Urinary bladder (tissue), 4 donors: ENCODE measurements at places on chromosomes 5 and 9. TPM values are rescaled to one million over a fixed set of nuclear protein-coding genes. Genes with fewer than 3 reads are reported as not detected.

The IFNK gene
- not detected for polyA plus RNA-seq

The HMCN2 gene
- polyA plus RNA-seq, result 14.6 TPM

The PCDHA10 gene
- 0.13 TPM for polyA plus RNA-seq

The CYSTM1 gene
- 65.2 TPM for polyA plus RNA-seq

- DNase-seq, result no peak
Observed at GRCh38 chr5:175519006-175519405, 40.6 kb downstream of the SFXN1 start.

DNA sequence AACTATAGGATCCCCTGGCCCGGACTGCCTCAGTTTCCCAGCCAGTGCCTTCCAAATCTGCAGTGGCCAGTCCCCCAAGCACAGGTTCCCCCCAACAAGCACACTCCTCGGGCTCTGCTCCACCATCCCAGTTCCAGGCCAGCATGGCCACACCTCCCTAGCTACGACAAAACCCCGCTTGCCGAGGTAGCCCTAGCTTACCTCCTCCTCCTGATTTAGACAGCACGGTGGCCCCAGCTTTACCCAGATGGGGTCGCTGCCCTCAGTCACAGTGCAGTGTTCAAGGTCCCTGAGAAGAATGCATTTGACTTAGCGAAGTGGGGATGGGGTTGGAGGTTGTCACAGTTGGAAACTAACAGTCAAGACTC is 40.8 kb upstream of the GARNL3 start:
- DNase-seq, result no peak

GRCh38 chr9:85118990-85119755 is 449.6 kb downstream of the NTRK2 start:
- no peak for DNase-seq

GRCh38 chr5:155150012-155150411 is 136.5 kb downstream of the KIF4B start:
- no peak for DNase-seq

DNA sequence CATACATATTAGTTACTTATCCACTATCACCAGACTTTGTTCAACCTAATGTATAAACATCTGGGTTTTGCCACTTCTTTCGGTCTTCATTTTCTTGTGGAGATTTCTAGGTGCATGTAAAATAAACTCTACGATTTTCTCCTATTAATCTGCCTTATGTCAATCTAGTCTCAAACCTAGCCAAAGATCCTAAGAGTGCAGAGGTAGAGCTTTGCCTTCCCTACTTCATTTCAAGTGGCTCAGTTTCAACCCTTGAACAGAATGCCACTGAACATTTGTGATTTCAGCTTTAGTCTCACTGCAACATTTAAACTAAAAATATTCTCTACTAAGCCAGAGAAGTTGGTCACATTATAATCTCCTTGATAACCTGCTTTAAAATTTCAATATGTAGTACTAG is 94.0 kb downstream of the EDIL3 start:
- DNase-seq, result no peak

- peak; percentile 21 for DNase-seq
Observed at GRCh38 chr5:59709846-59710245, 183.7 kb downstream of the PDE4D start.

GRCh38 chr5:17463653-17464052 is 34.4 kb upstream of the TAF11L2 start:
- DNase-seq, result no peak

GRCh38 chr9:13033959-13034693 is 245.4 kb downstream of the MPDZ start:
- peak; percentile 70 for DNase-seq

DNA sequence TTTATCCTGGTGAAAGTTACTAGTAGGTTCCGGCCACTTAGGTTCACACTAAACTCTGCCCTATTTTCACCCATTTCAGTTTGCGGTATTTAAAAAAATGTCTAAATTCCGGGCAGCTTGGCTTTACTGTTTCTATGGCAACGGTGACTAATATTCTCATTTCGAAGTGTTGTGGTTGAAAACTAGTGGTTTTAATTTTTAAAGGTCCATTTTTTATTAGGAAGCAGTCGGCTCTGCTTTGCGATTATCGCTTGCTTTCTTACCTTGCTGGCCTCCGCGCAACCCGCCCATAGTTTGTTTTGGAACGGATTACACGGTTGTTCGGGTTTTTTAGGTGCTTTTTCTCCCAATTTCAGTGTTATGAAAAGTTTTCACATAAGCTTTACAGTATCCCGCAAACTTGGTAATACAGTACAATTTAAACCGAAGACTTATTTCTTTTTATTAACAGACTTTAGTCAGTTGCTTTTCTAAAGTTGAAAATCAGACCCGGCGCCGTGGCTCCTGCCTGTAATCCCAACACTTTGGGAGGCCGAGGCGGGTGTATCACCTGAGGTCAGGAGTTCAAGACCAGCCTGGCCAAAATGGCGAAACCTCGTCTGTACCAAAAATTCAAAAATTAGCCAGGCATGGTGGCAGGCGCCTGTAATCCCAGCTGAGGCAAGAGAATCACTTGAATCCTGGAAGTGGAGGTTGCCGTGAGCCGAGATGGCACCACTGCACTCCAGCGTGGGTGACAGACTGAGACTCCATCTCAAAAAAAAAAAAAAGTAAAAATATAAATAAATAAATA is 1.6 kb downstream of the KDM4C start:
- no peak for DNase-seq

DNA sequence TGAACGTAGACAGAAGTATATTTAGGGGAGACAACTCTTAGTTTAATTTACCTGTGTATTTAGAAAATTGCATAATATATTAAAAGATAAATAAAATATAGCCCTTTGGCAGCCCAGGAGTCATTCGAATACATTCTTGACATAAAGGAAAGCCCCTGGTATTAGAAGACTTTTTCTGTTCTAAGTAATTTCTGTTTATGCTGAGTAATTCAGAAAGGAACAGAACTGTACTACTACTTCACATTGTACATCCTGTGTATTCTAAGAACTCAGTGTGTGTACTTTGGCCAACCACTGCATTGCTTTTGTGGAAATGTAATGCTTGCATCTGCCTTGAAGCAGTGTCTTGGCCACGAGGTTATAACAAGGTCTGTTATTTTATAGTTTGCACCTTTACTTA is 136.4 kb downstream of the KDM4C start:
- DNase-seq, result no peak

GRCh38 chr5:143657647-143658285 is 154.2 kb upstream of the HMHB1 start:
- no peak for DNase-seq

- DNase-seq, result no peak
Observed at GRCh38 chr5:103263054-103263453, 4.5 kb downstream of the MACIR start.

GRCh38 chr9:86764221-86764624 is 183.1 kb downstream of the GAS1 start:
- no peak for DNase-seq

- DNase-seq, result no peak
Observed at GRCh38 chr5:133108481-133108921, 56.7 kb downstream of the HSPA4 start.
